ENCODE measurements at places on chromosomes 2 and 18.

DNA sequence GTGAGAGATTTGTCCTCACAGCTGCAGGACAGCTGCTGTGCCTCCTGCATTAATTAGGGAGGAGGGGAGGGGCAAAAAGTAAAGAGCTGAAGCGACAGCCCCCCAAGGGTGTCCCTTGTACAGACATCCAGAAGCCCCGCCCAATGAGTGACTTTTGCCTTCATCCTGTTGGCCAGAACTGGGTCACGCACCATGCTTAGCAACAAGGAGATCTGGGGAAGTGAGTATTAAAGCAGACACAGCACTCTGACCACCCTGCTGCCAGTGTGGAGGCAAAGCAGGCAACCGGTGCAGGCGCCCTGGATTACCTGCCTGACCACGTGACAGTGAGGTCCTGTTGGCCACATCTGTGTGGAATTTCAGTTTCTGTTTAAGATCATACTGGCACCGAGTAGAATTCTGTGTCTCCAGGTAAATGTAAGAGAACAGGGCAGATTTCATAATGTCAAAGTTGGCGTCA, 21.5 kb upstream of the BIN1 start:
- DNase-seq = no peak

GRCh38 chr2:138267161-138267901, 234.2 kb upstream of the SPOPL start:
- no peak for DNase-seq

- DNase-seq = no peak
Observed at GRCh38 chr2:240967681-240968621, 30.5 kb upstream of the SNED1 start.

DNA sequence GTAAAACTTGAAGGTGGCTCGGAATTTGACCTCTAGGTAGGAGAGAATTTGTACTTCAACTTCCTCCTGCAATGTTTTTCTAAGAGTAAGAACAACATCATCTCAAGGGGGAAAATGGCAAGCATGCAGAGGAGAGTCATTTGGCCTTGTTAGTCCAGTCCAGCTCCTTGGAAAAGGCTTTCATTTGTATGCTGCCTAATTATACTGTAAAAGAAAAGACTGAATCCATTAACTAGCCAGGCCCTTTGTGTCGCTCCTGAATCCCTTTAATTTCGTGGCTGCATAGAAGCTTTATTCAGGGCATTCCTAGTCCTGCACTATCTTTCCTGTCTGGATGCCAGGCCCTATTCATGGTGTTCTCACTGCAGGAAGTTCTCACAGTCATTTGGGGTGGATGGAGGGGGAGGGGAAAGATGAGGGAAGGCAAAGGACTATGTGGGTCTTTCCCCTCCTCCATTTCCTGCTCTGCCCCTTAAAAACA, 36.0 kb downstream of the PHLPP1 start:
- no peak for DNase-seq

DNA sequence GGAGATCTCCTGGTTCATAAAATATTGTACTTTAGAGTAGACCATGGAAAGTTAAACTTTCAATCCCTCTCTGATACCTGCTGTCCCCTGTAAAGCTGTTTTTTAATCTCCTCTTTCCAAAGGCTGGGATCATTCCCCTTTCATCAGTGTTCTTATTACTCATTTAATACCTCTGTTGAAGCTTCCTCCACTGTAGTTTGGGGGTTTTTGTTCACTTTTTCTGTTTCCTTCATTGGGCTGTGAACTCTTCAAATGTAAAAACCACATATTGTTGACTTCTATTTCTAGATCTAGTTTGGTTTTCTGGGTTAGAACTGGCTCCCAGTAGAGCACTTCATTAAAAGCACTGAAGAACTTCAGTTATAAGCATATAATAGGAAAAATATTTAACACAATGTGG, 598.1 kb downstream of the RNF144A start:
- DNase-seq = no peak

DNA sequence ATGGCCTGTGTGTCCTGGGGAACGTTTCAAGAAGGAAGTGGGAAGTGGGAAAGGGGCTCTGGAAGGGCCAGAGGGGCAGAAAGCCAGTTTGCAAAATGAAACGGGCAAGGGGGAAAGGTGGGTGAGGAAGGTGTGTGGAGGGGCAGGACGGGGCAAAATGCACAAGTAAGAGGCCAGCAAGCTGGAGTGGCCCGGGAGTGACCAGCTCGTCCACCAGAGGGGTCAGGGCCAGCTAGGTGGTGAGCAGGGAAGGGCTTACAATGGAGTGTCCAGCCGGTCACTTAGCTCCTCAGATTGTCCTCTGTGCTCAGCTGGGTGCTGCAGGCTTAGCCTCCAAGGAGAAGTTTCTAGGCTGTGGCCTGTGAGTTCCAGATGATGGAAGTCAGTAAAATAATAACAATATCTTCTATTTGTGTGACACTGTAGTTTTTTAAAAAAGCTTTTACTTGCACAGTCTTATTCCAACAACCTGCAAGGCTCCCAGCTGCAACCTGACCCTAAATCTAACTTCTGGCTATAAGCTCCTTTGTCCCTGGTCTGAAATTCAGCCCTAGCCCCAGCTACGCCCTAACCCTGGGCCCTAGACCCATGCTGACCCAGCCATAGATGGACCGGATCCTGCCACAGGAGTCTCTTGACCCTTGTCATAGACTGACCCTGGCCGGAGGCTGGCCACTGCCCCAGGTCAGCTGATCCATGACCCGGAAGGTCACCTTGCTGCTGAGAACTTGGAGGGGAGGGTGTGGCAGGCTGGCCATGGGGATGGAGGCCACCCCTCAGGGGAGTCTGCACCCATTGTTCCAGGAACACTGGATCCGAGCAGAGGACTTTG, 29.2 kb downstream of the MYO7B start:
- DNase-seq = no peak

Data from T-helper 2 cell treated with Interferon-gamma antibody and Interleukin-4, amounts not matched to agents 5 μg/mL and 100 μg/mL, for 36 hours (primary cell).